ENCODE measurements at places on chromosomes 6 and 20.
A peak's percentile ranks its signal among the peaks of the same experiment; 100 is the strongest.

DNA sequence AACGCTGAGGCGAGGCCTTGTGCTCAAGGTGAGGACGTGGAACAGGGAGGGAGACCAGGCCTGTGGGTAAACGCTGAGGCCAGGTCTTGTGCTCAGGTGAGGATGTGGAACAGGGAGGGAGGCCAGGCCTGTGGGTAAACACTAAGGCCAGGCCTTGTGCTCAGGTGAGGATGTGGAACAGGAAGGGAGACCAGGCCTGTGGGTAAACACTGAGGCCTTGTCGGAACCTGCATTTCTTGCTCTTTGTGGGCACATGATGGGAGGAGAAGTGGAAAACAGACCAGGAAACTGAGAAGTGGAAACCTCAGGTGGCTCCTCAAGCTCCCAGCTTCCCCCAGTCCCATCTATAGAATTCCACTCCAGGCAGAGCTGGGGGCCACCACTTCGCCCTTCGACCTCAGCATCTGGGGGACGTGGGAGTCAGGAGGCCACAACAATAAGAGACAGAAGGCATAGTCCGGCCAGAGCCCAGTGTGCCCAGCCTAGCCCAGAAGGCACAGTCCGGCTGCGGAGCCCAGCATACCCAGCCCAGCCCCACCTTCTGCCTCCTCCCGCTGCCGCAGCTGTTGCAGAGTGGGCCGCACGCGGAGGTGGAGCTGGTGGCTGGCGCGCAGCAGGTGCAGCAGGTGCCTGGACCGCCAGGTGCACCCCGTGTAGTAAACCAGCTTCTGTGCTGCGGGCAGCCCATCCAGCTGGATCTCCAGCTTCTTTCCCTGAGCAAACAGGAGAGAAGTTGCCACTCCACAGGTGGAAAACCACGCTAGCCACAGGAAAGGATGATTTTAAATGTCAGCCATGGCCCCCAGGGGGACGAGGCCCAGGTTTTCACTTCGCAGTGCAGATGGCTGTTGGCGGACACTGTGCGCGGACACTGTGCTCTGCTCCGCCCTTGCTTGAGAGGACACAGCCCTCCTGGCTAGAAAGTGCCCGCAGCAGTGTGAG is 17.5 kb downstream of the FRMD1 start:
- no peak for DNase-seq

GRCh38 chr6:128425856-128426255 is 94.5 kb downstream of the PTPRK start:
- DNase-seq = no peak

DNA sequence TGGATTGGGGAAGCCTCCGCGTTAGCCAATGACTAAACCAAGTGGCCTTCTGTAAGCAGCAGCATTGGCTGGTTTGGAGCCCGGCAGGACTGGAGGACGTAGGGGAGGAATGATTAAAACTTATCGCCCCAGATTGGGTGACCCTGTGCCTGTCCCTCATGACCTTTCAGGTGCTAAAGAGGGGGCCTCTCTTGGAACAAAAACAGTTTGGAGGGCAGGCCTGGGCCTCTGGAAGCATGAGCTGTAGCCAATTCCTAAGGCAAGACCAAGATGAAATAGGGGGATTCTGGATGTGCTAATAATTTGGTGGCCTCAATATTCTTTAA is 1.4 kb downstream of the GMPR start:
- no peak for DNase-seq

- no peak for DNase-seq
Observed at GRCh38 chr6:43706788-43707187, 19.2 kb upstream of the MRPS18A start.

DNA sequence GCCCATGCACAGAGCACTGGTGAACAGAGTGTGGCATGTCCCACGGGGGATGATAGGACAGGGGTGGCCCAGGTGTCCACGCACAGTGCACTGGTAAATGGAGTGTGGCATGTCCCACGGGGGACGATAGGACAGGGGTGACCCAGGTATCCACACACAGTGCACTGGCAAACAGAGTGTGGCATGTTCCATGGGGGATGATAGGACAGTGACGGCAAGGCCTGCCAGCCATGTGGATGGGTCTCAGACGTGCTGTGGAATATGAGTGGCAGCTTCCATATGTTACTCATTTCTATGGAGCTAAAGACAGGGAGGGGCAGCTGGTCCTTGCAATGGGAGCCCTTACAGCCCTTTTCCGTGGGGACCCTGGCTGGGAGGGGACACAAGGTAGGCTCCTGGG is 168.7 kb downstream of the CDH4 start:
- no peak for DNase-seq

- no peak for DNase-seq
Observed at GRCh38 chr20:21490105-21490504, 23.8 kb downstream of the NKX2-2 start.

GRCh38 chr6:423055-423798 is 31.7 kb downstream of the IRF4 start:
- no peak for DNase-seq

DNA sequence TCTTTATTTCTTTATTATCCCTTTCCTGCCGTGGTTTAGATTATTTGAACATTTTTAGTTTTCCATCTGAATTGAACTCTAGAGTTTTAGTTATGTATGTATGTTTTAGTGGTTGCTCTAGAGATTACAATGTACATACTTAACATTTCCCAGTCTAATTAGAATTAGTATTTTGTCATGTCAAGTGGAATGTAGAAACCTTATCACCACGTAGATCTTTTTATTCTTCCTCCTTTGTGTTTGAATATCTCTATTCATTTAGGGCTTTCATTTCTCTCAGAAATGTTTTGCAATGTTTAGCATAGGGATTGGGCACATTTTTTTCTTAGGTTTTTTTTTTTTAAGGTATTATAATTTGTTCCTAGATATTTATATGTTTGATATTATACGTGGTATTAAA is 73.1 kb upstream of the EZR start:
- DNase-seq = no peak

DNA sequence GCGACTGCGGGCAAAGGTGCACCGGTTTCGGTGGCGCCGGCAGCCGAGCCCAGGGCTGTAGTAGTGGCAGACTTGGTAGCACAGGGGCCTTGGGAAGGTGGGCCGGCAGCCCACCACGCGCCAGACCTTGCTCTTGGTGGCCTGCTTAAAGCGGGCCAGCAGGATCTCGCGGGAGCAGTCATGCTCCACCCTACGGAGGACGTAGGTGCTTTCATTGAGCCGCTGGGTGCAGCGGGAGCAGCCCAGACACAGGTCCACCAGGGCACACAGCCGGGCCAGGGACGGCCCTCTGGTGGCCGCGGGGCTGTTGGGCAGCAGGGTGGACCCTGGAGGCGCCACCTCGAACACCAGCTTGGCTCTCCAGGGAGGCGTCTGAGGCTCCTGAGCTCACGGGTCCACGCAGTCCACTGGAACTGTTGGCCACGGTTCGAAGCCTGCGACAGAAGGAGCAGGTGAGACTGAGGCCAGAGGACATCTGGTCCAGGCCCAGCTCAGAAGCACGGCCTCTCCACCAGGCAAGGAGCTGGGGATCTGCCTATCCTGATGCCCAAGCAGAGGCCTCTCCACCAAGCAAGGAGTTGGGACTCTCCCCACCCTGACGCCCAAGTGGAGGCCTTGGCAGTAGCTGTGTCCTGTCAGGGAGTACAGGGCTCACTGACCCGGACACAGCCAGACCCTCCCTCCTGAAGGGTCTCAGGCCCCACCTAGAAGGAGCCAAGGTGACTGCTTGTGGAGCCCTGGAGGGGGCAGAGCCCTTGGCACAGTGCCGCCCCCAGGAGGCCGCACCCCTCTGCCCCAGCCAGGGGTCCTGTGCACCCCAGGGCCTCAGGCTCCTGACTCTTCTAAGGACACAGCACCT is 1.0 kb downstream of the HELZ2 start:
- peak; percentile 10 for DNase-seq

GRCh38 chr6:74510878-74511277 is 695.0 kb downstream of the COL12A1 start:
- DNase-seq = no peak

DNA sequence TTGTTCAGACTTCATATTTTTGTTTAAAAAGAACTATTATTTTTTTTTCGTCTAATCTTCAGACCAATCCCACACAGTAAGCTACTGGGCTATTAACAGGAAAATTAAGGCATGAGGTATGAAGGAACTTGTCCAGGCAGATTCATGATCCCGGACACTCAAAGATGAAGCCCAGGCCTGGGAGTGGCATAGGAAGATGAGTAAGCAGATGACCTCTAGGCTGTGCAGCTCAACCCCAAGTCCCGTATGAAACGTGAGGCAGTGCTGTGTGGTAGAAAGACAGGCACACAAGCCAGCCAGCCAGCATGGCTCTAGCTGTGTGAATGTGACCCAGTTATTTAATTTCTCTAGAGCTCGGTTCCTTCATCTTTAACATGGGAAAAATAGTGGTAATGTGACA is 231.9 kb downstream of the CLIC5 start:
- no peak for DNase-seq

- no peak for DNase-seq
Observed at GRCh38 chr6:128005009-128005408, 104.2 kb upstream of the THEMIS start.

DNA sequence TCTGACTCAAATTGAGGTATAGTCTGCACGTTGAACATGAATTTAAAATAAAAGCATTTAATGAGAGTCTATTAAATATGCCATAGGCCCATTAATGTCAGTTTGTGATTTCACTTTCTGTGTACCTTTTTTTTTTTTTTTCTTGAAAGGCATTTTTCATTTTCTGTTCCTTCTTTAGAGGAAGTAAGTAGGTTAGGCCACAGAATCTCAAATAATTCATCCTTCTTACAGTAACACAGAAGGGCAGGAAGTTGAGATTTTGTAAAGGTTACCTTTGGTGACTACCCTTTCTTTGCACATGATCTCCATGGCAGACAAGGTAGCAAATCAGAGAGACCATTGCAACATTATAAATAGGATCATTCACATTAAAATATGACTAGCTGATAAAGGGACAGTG is 9.6 kb downstream of the L3MBTL3 start:
- DNase-seq = no peak

DNA sequence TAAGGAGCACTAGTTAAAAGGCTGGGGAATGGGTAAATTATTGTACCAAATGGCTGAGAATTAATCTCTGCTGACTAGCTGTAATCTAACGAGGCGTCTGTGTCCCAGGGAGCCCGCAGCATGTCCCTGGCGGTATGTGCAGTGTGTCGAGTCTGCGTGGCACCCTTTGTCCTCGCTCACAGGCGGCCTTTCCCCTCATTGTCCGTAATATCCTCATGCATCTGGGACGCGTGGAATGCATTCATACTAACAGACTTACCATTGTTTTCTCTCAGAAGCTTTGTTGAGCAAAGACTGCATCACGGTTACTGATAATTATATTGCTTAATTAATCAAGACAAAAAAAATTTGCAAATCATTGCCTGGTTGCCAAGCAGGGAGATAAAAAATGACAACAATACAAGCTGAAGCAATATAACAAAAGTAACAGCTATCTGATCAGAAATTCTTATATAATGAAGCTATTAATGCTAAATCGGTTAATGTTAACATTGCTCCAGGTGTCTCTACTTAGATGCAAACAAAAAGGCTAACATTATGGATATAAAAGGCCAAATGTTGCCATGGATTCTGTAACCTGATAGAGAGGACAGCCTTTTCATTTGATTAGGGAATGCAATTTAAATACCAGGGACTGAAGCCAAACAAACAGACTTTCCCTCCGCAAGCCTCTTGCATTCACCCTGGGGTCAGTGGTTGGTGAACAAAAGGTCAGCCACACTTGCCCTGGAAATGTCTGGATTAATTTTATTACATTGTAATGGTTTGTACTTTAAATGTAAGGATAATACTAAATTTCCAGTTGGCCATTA is 124.8 kb downstream of the INSM1 start:
- no peak for DNase-seq

- DNase-seq = no peak
Observed at GRCh38 chr6:15129887-15130286, 116.0 kb upstream of the JARID2 start.

DNA sequence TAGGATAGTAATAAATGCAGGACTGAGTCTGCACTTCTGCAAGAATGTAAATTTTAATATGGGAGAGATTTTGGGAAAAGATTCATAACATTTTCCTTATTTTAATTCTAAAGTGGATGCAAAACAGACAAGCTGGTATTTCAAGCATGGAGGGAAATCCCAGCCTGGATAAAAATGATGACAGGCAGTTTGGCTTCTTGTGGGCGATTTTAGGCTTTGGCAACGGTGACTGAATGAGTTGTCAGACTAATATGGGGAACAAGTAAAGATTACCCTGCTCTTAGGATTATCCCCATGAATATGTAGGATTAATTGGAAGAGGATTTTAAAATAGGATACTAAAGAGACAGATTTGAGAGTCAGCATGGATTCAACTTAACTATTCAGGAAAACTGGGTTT is 21.0 kb downstream of the OGFRL1 start:
- no peak for DNase-seq

DNA sequence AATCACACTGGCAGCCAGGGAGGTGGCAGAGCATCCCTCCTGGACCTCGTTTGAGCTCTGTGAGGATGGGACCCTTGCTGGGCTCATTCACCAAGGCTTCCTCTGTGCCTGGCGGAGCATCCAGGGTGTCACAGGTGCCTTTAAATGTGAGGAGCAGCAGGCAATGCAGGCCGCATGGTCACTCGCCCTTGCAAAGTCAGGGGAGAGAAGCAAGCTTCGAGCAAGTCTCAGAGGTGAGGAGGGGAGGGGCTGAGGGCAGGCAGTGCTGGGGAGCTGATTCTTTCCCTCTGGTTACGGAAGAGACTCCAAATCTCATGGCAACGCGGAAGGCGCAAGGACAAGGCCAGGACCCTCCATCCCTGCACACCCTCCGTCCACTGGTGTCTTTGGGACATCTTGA is 182.7 kb upstream of the PMEPA1 start:
- no peak for DNase-seq

DNA sequence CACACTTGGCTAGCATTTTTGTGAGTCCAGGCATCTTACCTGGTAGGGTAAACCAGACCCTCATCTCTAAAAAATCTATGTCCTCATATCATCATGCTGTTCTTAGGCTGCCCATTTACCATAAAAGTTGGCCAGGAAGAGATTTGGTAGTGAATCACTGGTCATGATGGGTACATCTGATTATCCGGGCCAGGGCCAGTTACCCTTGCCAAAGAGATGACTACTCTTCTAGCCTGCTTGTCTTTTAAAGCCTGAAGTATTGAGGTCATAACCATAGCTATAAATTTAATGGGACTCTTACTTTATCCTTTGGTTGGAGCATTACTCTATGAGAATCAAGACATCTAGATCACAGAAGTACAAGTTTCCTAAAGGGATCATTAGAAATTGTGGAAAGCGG is 276.8 kb downstream of the TENT5A start:
- DNase-seq = no peak

- no peak for DNase-seq
Observed at GRCh38 chr20:40902661-40903060, 126.0 kb upstream of the TOP1 start.

DNA sequence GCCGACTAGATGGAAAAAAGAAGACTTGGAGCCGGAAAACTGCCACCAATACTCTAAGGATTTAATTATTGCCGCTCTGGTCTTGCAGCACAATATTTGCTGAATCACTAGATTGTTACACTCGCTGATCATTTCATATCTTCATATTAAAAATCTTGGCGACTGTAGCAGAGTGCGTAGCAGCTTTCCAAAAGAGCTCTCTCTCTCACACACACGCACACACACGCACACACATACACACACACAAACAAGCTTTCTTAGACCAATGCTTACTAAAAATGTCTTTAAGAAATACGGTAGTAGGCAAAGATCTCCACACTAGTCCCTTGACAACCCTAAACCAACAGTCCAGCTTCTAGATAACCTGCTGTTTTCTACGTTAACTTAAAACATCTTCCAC is 7.7 kb downstream of the GRIK2 start:
- DNase-seq = no peak
